ENCODE measurements at places on chromosomes 12 and 14.

- no peak for DNase-seq
These were observed 79.9 kb downstream of the SPRING1 start for GRCh38 chr12:116657921-116658495.

DNA sequence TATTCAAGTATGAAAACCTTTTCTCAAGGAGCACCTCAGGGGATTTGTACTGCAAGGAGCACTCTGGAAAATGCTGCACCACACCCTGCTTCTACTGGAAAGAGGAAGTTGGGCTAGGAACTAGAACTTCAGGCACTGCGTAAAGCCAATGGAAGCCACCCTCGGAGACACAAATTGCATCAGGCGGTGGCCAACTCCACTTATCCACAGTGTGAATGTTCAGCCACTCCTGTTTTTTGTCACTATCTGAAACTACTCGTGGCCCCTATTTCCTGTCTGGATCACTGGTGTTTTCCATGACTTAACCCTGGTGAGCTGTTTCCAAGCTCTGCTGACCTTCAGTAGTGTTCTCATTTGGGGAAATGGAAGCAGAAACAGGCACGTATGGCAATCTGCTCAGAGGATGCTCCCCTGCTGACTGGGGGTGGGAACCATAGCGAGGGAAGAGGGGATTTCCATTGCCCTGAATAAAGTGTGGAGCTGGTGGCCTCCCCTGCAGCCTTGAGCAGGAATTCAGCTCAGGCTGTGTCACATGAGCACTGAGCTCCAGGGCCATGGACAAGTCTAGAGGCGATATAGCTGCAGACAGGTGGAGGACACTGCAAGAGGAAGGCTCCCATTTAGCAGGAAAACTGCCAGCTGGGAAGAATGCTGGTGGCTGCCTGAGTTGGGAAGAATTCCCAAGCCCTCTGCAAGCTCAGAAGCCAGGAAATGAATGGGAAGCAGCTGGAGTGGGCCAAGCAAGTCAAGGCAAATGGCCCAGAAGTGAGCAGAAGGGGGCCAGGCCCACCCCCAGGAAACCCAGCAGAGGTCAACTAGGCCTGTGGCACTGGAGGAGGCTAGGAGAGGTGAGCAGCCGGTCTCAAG lies 50.5 kb upstream of the RAP1B start:
- DNase-seq, result no peak

GRCh38 chr14:76901171-76902055 lies 75.2 kb downstream of the LRRC74A start:
- no peak for DNase-seq

DNA sequence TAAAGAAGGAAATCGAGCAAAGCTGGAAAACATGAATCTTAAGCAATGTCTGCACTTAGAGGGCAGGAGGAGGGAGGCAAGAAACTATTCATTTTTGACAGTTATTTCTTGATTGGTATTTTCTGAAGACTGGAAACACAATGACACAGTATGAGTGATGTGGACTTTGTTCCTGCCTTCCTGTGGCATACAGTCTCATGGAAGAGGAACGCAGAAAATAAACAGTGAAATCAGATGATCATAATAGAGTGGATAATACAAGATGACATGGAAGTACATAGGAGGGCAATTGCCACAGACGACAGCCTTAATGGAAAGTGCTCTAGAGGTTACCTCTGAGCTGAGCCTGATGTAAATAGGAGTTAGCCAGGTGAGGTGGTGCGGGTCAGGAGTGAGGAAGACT lies 140.4 kb upstream of the MAX start:
- no peak for DNase-seq

DNA sequence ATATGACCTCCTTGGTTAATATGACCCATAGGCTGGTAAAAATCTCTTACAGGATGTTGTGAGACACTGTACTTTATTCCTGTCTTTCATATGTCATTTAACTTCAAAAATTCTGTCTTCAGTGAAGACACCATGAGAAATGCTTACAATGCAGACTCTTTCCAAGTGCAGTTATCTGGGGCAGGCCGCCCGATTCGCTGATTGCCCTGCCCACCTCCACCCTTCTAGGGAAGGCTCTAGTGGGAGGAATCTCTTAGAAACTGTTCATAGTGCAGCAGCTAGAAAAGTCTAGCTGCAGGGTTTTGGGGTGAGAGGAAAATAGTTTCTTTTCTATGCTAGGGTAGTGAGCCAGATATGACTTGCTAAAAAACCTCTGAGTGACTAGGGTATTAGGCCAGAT lies 15.0 kb upstream of the CIPC start:
- DNase-seq, result no peak

- DNase-seq, result no peak
These were observed 81.1 kb upstream of the GTF2A1 start for GRCh38 chr14:81301813-81302212.

DNA sequence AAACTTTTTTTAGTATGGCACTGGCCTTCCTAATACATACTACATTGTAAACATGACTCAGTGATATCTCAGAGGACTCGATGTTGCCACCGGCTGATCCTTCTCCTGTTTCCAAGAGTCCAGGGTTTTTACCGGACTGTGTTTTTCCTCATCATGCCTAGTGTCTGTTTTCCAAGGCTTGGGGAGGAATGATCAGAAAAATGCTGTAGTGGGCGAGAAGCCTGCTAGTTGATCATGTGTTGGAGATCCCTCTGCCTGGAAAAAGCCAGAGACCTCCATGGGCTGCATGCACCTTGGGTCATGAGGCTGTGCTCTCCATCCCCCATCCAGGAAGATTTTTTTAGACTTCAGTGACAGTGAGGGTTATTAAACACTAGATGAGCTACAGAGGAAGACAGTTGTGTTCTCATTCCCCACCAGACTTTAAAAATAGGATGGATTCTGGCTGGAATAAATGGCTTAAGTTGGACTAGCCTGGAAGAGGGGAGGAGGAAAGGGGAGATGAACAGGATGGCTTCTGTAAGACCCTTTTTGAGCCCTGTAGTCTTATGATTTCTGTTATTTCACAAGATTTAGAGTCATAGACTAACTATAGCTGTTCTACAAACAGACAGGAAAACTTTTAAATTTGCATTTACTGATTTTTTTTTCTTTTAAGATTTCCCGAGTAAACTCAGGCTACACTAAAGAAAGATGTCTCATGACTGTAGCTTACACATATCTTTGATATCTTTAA lies 145.7 kb downstream of the SAMD4A start:
- DNase-seq, result no peak

GRCh38 chr12:23352670-23353069 lies 596.8 kb downstream of the SOX5 start:
- DNase-seq, result no peak

- no peak for DNase-seq
These were observed 9.3 kb downstream of the RILPL2 start for GRCh38 chr12:123427036-123427769.

DNA sequence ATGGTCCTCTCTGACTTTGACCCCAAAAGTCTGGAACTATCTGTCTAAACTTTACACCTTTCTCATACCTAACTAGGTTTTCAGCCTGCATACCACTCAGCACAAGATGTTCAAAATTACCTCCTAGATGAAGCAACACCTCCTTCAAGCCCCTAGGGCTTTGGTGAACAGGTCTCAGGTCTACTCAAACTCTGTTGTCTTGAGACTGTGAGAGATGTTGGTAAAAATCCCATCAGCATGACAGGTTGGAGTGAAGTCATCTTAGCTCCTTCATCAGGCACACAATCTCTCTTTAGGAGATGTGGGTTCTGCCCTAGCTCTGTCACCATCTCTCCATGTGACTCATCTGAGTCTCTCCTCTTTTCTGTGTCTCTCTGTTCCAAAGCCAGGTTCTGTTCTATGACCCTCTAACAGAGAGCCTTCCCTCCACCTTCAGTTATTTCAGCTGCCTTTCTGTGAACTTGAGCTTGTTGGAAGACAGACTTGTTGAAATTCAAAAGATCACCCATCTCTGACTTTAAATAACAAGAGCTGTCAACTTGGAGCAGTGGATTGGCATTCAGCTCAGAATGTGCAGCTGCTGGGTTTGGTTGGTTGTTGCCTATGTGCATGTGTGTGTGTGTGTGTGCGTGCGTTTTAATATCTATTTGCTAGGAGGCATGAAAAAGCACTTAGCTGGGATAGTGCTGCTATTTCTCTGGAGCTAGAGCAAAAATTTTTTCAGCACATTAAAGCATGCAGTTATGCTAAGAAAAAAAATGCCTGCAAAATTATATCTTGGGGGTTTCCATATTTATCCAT lies 130.7 kb downstream of the CRACR2A start:
- no peak for DNase-seq

- peak; percentile 57 for DNase-seq
These were observed at the start of gene CRADD for GRCh38 chr12:93677195-93678064. TSS of gene CRADD (plus strand) at chr12:93677375.

DNA sequence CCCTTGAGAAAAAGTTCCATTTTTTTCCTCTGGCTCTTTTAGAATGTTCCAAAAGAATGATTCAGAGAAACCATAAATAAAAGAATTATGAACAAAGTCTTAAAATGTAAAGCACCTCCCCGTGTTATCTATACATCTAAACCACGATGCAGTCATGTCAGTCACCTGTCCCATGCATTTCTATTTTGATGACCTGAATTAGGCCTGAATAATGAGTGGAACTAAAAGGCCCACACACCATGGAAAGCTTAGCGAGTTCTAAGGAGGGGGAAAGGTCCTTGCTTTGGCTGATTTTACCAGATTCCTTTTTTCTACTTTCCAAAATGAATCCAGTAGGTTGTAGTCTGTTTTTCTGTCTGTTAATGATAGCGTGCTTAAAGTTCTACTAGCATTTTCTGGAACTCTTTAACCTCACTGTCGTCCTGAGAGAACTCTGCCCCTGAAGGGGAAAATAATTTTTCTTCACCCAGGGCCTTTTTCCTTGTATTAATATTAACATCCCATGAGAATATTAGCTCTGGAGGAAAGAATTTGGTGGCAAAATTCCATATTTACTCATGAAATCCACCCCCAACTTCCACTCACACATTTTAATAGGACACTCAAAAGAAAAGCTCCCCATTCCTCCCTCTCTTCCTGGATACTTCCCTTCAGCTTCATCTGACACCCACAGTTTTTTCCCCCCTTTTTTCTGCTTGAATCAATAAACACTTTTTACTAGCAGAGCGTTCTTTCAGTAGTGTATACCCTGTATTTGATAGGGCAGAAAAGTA lies 266.3 kb upstream of the DIO2 start:
- no peak for DNase-seq

- no peak for DNase-seq
These were observed 3.3 kb downstream of the FGD6 start for GRCh38 chr12:95213928-95214327.

- DNase-seq, result no peak
These were observed 40.5 kb downstream of the JAG2 start for GRCh38 chr14:105128059-105128458.

DNA sequence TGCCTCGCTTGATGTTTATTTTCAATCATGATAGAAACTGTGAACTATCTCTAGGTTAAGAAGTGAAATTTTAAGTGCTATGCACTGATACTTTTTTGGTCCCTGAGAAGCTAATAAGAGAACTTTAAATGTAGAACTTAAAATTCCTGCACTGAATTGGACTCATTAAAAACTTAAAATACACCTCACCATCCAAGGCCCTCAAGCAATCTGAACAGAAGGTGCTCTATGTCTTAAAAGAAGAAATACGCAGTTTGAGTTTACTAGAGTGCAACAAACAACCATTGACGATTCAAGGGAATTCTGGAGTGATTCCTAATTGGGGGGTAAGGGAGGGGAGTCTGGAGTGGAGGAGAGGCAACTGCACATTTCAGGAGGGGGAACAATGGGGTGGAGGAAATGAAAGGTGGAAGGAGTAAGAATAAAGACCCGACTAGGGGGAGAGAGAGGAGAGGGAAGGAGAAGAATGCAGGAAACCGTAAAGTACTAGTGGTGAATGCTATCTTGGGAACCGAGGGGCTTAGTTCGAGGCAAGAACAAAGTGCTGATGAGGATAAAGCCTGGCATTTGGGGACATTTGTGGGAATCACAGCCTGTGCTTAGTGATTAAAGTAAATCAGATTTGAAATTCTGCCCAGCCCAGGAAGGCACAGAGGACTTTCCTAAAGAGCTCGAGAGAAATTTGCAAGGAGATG lies 389.7 kb downstream of the AACS start:
- no peak for DNase-seq

DNA sequence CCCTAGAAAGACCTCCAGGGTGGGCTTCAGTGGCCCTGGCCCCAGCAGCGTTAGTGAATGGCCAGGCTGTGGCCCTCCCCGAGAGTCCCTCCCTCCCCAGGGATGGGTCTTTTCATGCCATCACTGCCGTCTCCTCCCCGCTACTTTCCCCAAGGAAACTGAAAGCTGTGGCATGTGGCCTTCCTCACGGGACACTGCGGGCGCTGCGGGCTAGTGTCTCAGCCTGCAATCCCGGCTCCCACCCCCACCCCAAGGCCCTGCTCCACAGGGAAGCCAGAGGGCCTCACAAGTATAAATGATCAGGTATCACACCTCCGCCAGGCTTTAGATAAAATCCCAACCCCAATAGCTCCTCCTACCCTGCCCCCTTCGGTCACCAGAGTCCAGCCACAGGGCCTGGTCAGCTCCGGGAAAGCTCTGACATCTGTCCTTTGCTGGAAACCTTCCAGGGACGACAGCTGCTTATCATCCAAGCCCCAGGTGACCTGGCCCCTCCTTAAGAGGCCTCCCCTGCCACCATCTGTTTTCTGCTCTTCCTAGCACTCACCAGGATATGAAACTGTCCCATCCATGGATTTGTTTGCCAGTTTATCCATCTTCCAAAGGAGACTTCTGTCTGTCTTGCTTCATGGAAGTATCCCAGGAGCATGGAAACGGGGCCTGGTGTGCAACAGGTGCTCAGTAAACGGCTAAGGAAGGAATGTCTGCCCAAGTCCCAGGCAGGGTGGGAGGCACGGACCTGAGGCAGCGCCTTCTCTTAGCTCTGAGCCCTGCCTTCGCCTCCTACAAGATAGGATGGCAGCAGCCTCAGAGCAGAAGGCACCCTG lies 31.6 kb downstream of the CCDC85C start:
- no peak for DNase-seq

DNA sequence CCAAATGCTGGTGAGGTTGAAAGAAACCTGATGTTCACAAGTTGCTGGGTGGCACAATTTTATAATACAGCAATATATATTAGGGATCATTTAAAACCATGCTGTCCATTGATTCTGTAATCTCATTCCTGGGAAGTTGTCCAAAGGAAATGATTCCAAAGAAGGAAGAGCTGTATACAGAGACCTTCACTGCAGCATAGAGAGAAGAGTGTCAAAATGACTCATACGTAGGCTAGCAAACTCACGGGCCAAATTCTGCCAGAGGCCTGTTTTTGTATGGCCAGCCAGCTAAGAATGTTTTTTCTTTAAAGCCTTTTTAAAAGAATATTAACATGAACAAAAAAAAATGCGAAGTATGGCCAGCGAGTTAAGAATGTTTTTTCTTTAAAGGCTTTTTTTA lies 69.2 kb upstream of the MED13L start:
- no peak for DNase-seq

GRCh38 chr12:98149270-98149669 lies 366.1 kb upstream of the TMPO start:
- no peak for DNase-seq

DNA sequence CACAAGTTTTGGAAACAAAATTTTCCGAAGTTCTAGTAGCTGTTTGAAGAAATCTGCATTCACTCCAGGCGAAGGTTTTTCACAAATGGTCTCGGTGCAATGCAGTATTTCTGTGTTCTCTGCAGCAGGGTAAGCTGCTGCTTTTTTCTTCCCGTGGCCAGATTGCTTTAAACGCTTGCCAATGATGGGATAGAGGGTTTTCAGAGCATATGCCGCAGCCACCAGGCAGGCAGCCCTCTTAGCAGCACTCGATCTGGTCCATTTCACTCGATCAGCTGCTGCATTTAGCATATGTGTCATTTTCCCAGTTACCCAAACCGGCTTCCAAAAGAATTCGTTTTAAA lies 315 bp downstream of the ABCD2 start:
- DNase-seq, result no peak

- DNase-seq, result no peak
These were observed 15.0 kb upstream of the OAS2 start for GRCh38 chr12:112963227-112963861.

All from activated CD8-positive, alpha-beta memory T cell treated with anti-CD3 and anti-CD28 coated beads for 4 hours (primary cell).